ENCODE measurements at places on chromosomes 11 and 22.

DNA sequence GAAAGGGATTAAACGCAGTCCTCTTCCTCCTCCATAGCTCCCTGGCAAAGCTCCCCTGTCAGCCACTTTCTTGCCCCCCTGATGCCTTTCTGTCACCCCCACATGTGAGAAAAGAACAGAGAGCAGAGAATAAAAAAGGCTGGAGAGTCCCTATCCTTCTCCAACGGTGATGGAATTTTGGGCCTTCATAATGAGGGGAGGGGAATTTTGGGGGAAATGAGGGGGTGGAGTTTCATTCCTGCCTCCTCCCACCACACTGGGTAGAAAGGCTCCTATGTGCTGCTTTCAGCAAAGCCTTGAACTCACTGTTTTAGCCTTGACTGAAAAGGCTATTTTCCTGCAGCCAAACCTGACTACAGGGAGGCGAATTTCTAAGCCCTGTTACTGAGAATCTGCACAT lies 59.3 kb downstream of the C11orf58 start:
- no peak for DNase-seq

DNA sequence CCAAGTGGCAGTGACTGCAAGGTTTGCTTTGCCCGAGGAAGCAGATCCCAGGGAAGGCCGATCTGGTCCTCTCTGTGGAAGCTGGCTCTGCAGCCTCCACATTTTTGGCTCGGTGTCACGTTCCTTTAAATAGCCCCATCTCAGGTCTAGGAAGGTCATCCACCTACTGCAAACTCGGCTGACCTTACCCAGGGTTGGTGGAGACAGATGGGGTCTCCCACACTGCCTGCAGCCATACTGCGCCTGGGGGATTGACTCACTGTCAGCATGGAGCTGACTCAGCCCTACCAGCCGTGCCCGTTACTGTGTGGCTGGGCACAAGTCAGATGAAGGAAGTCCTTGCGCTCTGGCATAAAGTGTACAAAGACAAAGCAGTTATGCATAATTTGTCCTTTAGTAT lies 16.9 kb downstream of the CDPF1 start:
- DNase-seq: no peak

DNA sequence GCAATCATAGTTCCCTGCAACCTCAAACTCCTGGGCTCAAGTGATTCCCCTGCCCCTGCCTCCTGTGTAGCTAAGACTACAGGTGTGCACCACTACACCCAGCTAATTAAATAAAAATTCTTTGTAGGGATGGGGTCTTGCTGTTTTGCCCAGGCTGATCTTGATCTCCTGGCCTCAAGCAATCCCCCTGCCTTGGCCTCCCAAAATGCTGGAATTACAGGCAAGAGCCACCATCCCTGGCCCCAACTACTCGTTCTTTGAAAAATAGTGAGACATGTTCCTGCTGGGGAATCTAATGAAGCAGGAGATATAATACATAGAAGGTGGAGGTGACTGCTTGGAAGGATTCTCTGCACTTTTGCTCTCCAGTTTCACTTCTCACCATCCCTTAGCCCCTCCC lies 40.1 kb upstream of the RFPL3 start:
- no peak for DNase-seq

GRCh38 chr11:105007463-105007862 lies 15.5 kb downstream of the CASP5 start:
- DNase-seq: no peak

DNA sequence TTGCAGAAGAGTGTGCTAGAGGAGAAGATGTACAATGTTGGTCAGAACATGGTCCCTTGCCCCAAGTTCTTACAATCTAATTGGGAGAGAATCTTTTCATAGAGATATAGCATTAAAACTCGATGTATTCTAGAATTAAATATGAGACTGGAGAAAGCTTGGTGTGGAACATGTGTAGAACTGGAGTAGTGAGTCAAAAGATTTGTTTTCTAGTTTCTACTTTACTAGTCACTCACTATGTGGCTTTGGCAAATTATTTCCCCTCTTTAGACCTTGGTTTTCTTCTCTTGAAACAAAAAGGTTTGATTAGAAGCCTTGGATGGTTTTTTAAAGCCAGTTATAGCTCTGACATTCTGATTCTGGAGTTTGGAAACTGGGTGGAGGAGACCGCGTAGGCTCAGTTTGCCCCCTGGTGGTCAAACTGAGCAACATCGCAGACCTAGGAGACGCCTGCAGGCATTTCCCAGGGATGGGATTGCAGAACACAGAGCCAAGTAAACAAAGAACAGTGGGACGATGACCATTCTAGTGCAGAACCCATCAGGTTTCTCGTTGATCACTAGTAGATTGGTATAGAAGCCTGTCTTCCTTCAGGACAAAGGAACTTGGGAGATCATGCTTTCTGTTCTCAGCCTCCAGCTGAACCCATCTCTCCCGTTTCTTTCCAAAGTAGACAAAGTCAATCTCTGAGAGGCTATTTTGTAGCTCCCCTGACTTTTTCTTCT lies 8.5 kb upstream of the CHRDL2 start:
- DNase-seq: peak; percentile 56

- peak; percentile 33 for DNase-seq
Observed at GRCh38 chr11:774873-775592, 2.3 kb downstream of the GATD1 start.

DNA sequence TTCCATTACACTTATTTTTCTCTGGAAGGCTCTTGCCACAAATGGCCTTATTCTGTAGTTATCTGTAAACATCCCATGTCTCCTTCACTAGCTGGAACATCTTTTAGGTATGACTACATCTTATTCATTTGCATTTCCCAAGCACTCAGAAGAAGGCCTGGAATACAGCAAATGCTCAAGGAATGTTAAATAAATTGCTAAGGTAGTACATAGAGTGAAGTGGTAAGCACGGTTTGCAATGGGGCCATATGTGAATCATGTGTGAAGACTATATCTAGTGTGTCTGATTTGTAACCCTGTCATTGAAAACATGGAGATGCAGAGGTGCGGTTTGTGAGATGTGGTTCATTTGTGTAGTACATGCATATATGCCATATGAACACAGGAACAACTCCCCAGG lies 33.5 kb downstream of the GDPD4 start:
- DNase-seq: no peak

DNA sequence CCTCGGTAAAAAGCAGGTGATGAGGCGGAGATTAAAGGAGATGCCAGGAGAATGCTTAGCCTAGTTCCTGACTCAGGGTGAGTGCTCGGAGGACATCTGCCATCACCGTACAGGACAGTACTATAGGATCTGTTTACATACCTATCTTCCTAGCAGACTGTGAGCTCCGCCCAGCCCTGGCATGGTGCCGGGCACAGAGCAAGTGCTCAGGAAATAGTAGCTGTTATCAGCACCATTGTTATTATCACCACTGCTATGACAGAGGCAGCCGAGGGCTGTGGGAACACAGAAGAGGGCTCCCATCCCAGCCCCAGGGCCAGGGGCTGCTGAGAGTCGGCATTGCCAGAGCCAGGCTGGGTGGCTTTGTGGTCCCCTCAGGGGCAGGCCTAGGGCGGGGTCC lies 642 bp upstream of the SEPTIN3 start:
- no peak for DNase-seq

DNA sequence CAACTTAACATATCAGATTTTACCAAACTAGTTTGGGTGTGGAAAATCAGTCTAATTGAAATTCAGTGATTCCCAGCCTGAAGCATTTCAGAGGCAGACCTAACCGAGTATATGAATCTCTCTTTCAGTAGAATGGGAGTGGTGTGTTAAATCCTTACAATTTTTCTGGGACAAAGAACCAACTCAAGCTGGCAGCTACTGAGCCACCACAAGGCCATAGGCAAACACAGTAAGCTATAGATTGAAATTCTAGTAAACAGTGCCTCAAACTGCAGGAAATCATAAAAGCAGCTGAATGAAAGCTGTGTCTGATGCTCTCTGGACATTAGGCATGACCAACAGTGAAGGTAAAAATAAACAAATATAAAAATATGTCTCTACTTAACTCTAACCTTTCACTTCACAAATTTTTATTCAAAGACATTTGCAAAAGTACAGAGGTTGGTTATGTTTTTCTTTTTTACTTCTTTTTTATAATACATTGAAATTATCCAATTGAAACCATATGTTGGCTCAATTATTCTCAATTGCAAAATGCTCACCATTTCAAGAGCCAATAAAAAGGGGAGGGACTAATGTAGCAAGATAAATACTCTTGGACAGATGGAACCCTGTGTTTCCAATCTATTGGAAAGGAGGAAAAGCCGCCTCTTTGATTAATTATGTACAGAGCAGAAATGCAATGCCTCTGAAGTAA lies 35.8 kb upstream of the FIBIN start:
- peak; percentile 41 for DNase-seq

- no peak for DNase-seq
Observed at GRCh38 chr22:48796310-48797015, 1031.2 kb downstream of the BRD1 start.

GRCh38 chr11:15772981-15773380 lies 583.4 kb downstream of the SOX6 start:
- DNase-seq: no peak

All from left hindlimb (tissue), 1 donor.